Stimulated activated naive CD8-positive, alpha-beta T cell treated with anti-CD3 and anti-CD28 coated beads, Interleukin-15, Interleukin-2, amounts not matched to agents 100 U/mL and 50 U/mL, for 24 hours (primary cell): ENCODE measurements at places on chromosomes 11 and 22.

DNA sequence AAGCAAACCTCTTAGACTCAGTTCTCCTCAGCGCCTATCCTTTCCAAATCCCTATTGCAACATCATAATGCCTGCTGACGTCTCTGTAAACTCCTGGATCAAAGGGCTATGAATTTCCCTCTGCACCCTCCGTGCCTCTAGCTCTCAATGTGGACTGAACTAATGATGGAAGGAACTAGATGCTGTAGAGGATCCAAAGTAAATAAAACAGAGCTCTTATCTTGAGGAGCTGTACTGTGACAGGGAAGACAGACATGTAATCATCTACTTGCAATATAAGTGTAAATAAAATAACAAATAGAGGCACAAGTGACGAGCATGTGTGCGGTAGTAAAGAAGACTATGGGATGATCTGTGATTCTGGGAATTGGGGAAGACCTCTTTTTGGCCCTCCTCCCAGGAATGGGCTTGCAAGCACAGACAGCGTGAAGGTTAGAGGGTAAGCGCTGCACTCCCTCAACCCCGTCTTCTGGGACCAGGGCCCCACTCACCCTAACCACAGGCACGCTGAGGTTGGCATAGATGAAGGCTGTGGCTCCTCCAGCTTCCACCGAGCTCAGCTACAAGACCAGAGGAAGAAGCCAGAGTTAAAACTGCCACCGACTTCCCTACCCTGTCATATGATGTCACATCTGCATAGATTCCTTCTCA lies 42.2 kb downstream of the P4HA3 start:
- peak; percentile 24 for DNase-seq

DNA sequence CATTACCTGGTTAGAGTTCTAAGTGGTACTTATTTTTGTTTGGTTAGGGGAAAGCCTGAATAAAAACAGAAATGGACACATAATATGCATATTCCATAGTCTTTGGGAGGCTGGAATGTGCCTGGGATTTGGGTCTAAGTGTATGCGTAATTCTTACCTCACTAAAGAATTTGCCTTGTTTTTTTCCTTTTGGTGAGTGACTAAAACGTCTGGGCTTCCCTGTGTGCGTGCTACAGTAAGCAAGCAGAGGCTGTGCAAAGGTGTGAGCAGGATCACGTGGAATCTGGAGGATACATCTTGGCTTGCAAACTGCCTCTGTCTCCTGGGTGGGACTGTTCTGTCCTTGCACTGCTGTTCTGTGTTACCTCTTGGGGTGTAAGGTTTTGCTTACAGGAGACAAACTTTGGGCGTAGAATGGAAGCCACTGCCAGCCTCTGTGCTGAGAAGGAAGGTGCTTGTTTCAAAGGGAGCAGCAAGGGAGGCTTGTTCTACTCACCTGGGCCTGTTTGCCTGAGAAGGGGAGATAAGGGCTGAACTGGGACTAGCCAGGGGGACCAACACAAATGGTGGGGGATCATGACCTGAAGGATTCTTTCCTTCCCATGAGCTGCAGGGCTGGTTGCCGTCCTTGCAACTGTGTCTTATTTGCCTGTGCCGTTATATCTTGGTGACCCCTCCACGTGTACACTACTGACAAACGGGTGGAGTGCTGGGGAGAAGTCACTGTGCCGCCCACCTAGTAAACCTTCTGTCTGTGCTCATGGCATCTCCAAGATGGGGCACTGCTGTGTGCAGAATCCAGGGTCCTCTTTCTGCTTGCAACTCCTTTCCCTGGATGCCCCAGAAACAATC lies 4.5 kb downstream of the NEAT1 start:
- peak; percentile 61 for DNase-seq

GRCh38 chr11:67435031-67435726 lies 2.3 kb downstream of the PTPRCAP start:
- peak; percentile 73 for DNase-seq

GRCh38 chr11:106242718-106243415 lies 165.4 kb downstream of the AASDHPPT start:
- no peak for DNase-seq

DNA sequence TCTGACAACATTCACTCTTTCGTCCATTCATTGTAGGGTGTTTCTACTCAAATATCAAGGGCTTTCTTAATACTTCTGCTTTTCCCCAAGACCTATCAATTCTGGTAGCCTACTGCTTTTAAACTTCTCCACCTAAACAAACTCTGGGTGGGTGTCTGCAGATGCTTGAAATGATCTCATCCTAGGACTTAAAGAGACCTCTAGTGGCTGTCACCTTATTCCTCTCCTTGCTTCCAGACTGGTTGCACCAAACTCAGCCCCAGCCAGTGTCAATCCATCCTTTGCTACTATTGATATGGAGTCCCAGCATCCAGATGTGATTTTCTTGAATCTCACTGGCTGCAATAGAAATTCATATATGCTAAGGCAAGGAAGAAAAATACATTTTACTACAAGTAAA lies 274.7 kb downstream of the NXPE2 start:
- no peak for DNase-seq

DNA sequence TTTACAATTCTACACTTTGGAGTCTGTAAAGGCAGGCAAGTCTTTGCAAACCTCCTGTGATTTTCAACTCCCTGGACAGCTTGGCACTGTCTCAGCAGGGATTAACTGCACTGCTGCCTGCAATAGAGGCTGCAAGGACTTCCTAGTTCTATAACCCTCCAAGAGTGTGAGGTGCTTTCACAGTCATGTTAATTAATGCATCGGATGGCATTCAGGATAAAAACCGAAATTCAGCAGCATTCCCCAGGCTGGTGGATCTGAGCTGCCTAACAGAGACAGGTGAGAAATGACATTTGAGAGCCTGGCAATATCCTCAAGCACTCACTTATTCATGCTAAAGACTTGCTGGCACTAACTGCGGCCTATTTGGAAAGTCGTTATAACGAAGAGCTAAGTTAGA lies 85.0 kb downstream of the LARGE1 start:
- DNase-seq = no peak

DNA sequence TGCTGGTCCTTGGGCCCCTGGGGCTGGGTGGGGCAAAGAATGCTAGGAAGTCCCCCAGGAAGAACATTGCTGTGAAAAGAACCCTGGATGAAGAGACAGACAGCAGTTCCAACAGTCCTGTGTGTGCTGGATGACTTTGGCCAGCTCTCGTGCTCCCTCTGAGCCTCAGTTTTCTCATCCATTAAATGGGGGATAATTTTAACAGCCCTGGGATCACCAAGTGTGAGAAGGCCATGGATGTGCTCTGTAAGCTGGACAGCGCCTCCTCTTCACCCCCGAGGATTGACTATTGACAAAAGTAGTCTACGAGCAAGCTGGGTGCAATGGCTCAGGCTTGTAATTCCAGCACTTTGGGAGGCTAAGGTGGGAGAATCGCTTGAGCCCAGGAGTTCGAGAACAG lies 2.5 kb downstream of the LARGE2 start:
- DNase-seq = no peak

- no peak for DNase-seq
Observed at GRCh38 chr11:110435780-110436717, 6.3 kb downstream of the FDX1 start.

GRCh38 chr11:110392056-110392455 lies 37.7 kb upstream of the FDX1 start:
- no peak for DNase-seq

GRCh38 chr22:28841111-28841510 lies 40.7 kb upstream of the XBP1 start:
- DNase-seq = no peak

DNA sequence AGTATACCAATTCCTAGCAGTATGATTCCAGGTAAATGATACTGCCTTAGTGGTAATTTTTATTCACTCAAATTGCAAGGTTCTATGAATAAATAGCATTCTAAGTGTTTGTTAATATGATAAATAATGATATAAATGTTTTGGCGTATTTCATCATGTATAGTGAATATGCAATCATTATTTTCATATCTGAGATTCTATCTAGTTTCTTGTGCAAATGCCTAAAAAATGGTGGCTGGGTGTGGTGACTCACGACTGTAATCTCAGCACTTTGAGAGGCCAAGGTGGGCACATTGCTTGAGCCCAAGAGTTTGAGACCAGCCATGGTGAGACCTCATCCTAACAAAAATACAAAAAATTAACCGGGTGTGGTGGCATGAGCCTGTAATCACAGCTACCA lies 13.9 kb downstream of the HIPK3 start:
- DNase-seq = no peak

DNA sequence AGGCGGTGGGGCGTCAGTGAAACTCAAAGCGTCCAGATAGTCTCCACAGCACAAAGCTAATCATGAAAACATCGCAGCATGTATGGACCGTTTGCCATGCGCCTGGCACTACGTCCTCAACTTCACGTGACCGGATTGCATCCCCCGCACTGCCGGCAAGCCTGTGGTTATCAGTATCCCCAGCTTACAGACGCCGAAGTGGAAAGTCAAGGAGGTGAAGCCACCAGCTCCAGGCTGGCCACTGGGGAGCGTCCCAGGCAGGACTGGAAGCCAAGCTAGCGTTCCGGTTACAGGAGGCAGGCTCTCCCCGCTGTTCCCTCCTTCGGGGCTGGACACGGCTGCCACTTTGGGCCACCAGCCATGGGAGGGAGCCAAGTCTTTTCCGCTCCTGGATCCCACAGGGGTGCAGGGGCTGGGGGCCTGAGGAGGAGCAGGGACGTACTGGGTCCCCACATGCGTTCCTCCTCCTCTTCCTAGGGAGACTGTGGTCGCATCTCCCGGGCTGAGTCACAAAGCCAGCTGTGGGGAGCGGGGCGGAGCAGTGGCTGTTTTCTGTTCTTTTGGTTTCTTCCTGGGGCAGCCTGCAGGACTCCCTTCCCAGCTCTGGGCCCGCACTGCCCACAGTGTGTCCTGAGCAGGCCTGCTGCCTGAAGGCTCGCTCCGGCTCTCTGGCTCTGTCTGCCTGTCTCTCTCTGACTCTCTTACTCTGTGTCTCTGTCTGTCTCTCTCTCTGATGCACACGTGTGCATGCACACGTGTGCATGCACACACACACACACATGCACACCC lies 4.3 kb upstream of the OSBPL5 start:
- DNase-seq = peak; percentile 45

- DNase-seq = no peak
Observed at GRCh38 chr11:35786188-35786587, 123.6 kb downstream of the TRIM44 start.

GRCh38 chr11:2759228-2760195 lies 59.7 kb upstream of the KCNQ1OT1 start:
- DNase-seq = no peak

DNA sequence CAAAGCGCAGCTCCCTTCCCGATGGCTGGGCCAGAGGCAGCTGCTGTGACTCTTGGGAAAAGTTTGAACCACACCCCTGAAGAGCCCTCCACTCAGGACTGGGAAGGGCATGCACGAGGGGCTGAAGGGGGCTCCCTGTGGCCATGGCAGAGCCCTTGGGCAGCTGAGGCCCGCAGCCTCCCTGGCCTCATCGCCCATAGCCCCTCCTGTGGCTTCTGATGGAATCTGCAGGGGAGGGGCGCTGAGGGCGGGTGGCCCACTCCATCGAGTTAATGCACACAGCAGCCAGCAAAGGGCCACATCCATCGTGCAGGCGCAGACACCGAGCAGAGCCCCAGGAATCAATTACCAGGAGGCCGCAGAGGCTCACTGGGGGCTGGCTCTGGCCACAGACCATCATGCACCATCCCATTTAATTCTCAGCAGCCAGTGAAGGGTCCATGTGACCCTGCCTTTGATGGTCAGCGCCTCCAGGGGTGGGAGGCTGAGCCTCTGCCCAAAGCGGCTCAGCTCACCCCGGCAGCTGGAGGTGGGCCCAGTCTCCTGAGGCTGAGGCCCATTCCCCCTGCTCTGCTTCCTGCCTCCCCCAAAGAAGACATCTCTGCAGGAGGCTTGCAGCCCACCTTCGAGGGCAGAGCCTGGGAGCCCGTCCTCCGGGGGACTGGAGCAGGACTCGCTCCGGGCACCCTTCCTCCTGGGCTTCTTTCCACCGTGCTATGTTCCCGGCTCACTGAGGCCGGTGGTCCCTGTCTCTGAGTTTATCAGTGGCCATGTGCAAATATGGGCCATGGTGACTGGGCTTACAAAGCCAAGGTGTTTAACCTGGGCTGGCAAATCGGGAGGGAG lies 1410.2 kb downstream of the BRD1 start:
- no peak for DNase-seq

DNA sequence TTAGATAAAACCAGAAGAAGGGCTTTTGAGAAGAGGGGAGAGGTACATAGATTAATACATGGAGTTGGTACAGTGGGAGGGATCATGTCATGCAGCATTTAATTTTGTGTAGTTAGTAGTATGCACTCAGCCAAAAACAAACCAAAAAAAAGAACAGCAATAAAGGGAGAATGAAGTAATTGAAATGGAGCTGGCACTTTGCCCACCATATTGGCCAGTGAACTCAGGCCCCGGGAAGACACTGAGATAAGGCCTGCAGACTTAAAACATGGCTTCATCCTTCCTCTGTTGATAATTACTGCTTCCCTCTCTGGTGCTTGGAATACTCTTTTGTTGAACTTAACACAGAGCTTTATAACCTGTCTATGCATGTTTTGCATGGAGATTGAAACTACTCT lies 3.1 kb downstream of the PANX1 start:
- no peak for DNase-seq

DNA sequence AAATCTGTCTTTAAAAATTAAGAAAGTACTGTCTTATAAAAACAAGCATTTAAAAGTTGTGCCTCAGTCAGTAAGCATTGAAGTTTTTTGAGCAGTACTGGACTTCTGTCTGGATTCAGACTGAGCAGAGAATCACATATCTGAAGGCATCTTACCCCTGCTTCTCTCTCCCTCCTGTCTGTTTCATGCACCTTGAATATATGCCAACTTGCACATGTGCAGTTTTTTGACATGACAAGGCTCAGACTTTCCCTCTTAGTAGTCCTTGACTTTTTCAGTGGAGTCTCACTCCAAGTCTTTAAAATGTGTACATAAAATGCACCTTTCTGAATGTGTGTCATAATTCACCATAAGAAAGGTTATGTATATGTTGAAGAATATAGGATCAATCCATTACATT lies 19.8 kb downstream of the SPECC1L start:
- DNase-seq = no peak

GRCh38 chr11:46275964-46276641 lies 1.4 kb upstream of the CREB3L1 start:
- no peak for DNase-seq

DNA sequence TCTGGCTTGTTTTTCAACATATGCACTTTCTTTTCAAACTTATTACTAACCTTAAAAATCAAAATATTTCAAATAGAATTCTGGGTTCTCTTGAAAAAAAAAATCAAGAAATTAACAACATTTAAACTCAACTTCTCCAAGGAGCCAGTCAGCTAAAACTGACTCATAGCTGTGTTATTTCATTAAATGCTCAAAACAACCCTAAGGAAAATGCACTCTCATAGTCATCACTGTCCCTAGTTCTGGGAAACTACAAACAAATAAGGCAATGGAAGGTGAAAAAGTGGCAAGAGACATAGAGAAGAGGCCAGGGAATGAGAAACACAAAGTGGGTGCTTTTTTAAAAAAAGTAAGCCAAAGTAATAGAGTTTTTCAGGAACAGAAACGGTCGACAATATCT lies 4.1 kb upstream of the ARHGAP20 start:
- no peak for DNase-seq

DNA sequence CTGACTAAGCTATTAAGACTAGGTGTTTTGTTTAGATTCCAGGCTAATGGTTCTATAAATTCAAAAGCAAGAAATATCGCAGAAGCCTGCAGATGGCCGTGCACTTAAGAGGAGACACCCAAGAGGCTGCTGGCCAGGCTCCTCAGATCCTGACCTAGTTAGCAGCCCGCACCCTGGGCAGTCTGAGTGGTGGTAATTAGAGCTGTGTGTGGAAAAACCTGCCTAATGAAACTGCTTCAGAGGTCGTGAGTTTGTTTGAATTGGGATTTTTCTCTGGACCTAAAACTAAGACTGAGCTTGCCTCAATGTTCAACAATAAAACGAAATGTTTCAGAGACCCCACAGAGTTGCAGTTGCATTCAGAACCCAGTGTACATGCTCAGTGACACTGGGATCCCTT lies 627.7 kb downstream of the OPCML start:
- DNase-seq = no peak
